ENCODE measurements at places on chromosomes 7 and 10. TPM values are rescaled to one million over a fixed set of nuclear protein-coding genes. Genes with fewer than 3 reads are reported as not detected.

DNA sequence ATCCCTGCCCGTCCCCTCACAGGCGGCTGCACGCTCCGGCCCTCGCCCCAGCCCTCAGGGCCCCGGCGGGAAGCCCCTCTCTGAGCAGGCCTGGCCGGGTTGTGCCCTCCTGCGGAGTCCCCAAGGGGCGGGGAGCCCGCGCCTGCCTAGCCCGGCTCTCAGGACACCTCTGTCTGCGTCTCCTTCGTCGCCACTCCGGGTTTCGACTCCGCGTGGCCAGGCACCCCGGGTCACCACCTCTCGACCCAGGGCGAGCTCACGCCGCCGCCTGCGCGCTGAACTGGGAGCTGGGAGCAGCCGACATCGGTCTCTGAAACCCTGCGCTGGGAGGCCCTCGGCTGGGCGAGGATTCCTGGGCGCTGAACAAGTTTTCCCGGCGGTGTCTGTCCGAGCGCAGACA, 6.2 kb upstream of the OGDHL start:
- DNase-seq = peak; percentile 48

- DNase-seq = no peak
Measured at GRCh38 chr7:6256677-6257535, 15.5 kb downstream of the CYTH3 start.

DNA sequence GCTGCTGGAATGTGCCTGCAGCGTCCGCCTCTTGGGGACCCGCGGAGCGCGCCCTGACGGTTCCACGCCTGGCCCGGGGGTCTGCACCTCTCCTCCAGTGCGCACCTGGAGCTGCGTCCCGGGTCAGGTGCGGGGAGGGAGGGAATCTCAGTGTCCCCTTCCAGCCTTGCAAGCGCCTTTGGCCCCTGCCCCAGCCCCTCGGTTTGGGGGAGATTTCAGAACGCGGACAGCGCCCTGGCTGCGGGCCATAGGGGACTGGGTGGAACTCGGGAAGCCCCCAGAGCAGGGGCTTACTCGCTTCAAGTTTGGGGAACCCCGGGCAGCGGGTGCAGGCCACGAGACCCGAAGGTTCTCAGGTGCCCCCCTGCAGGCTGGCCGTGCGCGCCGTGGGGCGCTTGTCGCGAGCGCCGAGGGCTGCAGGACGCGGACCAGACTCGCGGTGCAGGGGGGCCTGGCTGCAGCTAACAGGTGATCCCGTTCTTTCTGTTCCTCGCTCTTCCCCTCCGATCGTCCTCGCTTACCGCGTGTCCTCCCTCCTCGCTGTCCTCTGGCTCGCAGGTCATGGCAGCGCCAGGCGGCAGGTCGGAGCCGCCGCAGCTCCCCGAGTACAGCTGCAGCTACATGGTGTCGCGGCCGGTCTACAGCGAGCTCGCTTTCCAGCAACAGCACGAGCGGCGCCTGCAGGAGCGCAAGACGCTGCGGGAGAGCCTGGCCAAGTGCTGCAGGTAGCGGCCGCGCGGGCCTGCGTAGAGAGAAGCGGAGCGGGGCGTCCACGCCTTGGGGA, 645 bp downstream of the SLC26A4 start:
- DNase-seq = peak; percentile 76

DNA sequence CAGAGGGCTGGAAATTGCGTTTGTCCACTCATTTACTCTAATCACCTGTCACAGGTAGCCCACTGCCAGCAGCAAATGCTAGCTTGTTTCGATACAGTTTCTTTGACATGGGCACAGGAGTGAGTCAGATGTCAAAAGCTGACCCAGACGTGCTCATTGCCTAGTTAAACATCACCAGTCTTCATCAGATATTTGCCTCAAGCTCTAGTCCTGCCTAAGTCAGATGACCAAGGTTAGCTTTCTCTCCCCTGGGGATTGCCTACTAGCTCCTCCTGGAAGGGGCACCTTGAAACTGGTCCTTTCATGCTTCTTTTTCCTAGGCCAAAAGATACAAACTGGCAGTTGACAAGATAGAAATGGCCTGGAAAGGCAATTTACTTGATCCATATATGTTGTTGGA, 35.2 kb downstream of the GPAM start:
- no peak for DNase-seq

ACTA2 gene
- 2.4 TPM for total RNA-seq

ATG9B gene
- 2.0 TPM for total RNA-seq

CALY gene
- total RNA-seq = 2.9 TPM

CC2D2B gene
- total RNA-seq = 0.72 TPM

SLC16A12 gene
- 0.77 TPM for total RNA-seq

MYH16 gene
- not detected for total RNA-seq

USP54 gene
- 35.7 TPM for total RNA-seq
